ENCODE measurements at places on chromosomes 6 and 20.
A peak's percentile ranks its signal among the peaks of the same experiment; 100 is the strongest.

DNA sequence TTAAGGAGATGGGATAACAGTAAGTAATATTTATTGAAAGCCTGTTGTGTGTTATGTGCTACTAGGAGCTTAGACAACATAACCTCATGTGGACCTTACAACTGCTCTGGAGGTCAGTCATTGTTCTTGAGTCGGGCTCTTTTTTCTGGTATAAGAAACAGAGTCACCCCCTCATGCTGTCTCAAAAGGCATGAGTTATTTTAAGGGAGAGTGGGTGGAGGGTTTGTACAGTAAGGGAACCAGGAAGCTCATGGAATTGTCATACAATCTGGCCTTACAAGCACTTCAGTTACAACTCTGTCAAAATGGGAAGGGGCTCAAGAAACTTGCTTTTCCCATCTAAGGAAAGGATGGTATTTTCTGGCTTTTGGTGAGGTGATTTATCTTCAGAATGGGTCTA, 16.5 kb upstream of the DSE start:
- DNase-seq, result no peak

GRCh38 chr6:143634486-143634885, 43.3 kb upstream of the PHACTR2 start:
- DNase-seq, result no peak

DNA sequence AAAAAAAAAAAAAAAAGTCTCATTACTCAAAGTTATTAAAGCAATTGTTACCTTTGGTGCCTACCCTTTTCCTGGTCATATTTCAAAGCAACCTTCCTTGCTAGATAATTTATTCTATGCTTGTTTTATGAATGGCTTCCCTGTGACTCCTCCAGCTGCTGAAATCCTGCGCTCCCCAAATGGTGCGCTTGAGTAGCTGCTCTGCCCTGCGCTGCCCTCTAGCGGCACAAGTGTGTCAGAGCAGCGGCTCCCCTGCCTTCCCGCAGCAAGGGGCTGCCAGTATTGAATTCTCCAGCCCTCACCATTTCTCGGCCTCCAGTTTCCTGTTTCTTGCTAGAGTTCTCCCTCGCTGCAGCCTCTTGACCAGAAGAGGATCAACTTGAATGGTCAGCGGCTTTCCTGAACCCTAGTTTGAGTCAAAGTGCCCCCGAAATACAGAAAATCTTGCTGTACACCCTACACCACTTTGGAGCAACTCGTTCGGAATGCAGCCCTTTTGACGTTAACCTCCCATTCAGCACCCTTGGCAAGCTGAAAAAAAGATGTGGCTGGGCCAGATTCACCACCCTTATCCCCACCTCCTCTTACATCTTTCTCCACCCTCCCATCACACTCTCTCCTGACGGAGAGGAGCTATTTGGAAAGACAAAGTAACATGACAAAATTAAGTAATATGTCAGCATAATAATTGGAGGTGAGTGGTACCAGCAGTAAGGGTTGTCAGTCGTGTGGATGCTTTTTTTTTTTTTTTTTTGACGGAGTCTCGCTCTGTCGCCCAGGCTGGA, 60.4 kb upstream of the KLHL31 start:
- peak; percentile 54 for DNase-seq

- DNase-seq, result no peak
These were observed 129.9 kb downstream of the HFE start for GRCh38 chr6:26216886-26217713.

DNA sequence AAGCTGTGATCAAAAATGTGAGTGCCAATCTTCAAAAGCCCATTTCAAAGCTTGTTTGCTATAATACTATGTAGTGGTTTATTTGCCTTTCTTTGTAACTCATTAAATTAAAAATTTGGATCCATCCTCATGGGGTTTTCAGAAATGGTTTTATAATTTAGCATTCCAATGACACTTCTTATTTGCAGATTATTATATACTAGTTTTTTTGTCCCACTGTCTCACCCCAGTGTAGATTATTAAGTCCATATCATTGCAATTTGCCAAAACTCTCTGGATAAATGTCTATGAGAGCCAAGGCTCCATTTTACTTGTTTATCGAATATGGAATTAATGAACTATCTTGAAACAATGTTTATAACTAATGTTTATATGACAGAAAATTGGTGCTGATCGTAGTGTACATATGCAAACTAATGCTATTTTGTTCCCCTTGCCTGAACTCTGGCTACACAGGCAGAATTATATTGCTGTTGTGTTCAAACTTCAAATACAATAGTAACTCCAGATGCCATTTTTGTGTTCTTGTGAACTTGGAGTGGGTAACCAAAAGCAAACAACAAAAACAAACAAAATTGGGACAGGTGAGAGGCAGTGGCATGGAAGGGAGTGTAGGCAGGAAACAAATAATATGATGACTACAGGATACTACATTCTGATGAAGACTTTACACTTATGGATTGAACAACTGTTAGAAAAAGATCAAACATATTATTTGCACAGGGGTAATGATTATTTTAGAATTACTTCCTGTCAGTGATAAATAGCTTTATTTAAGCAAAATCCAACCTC, 307.1 kb upstream of the FLRT3 start:
- no peak for DNase-seq

- DNase-seq, result no peak
These were observed 2.1 kb upstream of the ERGIC3 start for GRCh38 chr20:35539756-35540212.

Data from central memory CD4-positive, alpha-beta T cell (primary cell).